Activated CD4-positive, alpha-beta T cell treated with anti-CD3 and anti-CD28 coated beads for 36 hours (primary cell): ENCODE measurements at places on chromosomes 16 and 17.

GRCh38 chr16:65041667-65042066 is 80.2 kb downstream of the CDH11 start:
- DNase-seq: no peak

DNA sequence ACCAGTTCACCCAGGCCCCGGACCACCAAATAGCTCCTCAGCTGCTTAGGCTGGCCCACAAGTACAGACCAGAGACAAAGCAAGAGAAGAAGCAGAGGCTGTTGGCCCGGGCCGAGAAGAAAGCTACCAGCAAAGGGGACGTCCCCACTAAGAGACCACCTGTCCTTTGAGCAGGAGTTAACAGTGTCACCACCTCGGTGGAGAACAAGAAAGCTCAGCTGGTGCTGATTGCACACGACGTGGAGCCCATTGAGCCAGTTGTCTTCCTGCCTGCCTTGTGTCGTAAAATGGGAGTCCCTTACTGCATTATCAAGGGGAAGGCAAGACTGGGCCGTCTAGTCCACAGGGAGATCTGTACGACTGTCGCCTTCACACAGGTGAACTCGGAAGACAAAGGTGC is 15.4 kb downstream of the FOXF1 start:
- DNase-seq: no peak

DNA sequence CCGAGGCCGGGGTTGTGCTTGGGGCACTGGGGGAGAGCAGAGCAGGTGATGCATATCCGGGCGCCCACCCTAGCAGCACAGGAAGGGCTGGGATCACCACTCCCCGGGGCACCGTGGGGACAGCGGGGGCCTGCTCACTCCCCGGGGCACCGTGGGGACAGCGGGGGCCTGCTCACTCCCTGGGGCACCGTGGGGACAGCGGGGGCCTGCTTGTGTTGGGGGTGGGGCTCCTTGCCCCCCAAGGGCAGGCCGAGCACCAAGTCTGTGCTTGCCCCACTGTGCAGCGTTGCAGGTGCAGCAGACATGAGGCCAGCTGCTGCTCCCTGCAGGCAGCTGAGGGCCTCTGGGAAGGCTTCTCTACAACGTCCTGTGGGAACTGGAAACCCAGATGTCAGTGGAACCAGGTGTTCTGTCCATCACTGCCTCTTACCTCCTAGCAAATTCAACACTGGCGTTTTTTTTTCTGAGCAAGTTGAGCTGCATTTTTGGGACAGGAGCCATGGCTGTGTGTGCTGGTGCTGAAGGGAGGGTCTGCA is 25.0 kb upstream of the ZNF750 start:
- DNase-seq: no peak

DNA sequence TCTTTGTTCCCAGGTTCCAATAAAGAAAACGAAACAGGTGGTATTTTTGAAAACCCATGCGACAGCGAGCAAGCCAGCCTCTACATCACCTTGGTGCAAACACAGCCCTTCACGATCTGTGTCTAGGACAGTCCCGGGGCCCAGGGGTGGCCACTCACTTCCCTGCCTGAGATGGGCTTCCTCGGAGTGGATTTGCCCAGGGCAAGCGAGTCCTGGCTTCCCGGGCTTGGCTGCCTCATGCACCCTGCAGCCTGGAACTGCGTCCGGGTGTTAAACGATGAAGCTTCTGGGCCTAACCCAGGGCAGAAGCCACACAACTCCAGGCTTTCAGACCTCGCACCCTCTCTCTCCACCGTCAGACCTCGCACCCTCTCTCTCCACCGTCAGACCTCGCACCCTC is 66.0 kb downstream of the RPH3AL start:
- DNase-seq: no peak

- DNase-seq: no peak
Observed at GRCh38 chr17:50372222-50372757, 694 bp downstream of the MRPL27 start.

DNA sequence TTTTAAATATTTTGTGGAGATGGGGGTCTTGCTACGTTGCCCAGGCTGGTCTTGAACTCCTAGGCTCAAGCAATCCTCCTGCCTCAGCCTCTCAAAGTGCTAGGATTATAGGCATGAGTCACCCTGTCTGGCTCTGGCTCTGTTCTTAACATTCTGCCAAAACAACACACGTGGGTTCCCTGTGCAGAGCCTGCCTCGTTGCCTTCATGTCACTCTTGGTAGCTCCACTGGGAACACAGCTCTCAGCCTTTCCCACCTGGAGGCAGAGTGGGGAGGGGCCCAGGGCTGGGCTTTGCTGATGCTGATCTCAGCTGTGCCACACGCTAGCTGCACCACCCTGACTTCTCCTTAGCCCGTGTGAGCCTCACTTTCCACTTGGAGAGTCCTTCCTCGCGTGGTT is 19.3 kb downstream of the CRISPLD2 start:
- no peak for DNase-seq

DNA sequence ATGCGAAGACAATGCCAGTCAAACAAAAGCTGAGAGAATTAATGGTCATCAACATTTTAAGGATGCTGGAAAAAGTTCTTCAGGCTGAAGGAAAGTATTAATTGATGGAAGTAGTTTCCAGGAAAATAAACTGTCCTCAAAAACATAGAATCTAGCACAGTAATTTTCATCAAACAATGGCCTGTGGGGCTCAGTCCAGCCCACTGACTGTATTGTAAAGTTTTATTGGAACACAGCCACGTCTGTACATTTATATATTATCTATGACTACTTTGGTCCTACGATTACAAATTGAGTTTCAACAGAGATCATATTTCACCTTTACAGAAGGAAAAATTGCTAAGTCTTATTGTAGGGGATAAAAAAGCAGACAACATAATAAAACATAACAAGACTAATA is 484.5 kb downstream of the KCNJ2 start:
- no peak for DNase-seq

- DNase-seq: peak; percentile 21
Observed at GRCh38 chr17:60356940-60357339, 35.0 kb downstream of the USP32 start.

- peak; percentile 66 for DNase-seq
Observed at GRCh38 chr17:74012465-74012864, 191.0 kb upstream of the RPL38 start.

DNA sequence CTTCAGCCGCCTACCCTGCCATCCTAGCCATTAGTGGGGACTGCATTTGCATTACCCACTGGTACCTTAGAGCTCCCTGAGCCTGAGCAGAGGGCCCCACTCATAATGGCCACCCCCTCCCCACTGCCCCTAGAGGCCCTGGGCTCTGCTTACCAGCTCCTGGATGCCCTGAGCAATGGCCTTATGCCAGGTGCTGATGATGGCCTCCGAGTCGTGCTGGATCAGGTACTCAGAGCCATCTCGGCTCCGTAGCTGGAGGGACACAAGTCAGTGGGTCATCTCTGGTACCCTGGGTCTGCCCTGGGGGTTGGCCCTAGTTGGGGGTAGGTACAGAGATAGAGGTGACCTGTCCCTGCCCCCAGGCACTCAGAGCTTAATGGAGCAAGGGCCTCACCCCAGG is 34.9 kb downstream of the ARHGAP27 start:
- DNase-seq: no peak

- no peak for DNase-seq
Observed at GRCh38 chr17:44940768-44941167, 6.8 kb downstream of the KIF18B start.

DNA sequence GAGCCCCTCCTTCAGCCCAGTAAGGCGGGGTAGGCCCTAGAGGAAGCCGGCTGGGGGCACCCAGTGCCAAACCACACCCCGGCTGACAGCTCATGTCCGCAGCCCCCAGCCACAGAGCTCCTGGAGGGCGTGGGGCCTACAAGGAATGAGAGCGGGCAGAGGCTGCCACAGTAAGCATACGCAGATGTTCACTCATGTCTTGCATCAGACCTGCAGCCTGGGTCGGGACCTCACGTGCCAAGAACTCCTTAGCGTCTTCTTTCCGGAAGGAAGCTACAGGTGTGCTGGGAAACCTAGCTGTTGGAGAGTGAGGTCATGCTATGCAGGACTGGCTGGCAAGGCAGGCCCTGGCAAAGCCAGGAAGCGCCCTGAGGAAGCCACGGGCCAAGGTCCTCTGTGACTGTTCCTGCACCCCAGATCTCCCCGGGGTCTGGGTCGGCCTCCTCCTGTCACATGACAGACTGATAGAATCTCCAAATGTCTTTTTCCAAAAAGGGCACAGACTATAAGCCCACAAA is 1.6 kb downstream of the ZNF598 start:
- peak; percentile 53 for DNase-seq
